ENCODE measurements at places on chromosomes 7 and 10. TPM values are rescaled to one million over a fixed set of nuclear protein-coding genes. Genes with fewer than 3 reads are reported as not detected.

The LLCFC1 gene
- not detected for total RNA-seq

The ACTR3C gene
- total RNA-seq: 9.1 TPM

The TMEM229A gene
- total RNA-seq: not detected

The LIPM gene
- not detected for total RNA-seq

The CCNY gene
- 77.0 TPM for total RNA-seq

The APBB1IP gene
- total RNA-seq: 74.4 TPM

The PIK3AP1 gene
- 1.9 TPM for total RNA-seq

The PRTFDC1 gene
- total RNA-seq: 0.89 TPM

The UCMA gene
- total RNA-seq: not detected

The FAM131B gene
- total RNA-seq: 0.48 TPM

The HOXA13 gene
- not detected for total RNA-seq

The FXYD4 gene
- total RNA-seq: not detected

The SLC26A3 gene
- not detected for total RNA-seq

The VIPR2 gene
- 0.30 TPM for total RNA-seq

The SDK1 gene
- 0.07 TPM for total RNA-seq

The PITX3 gene
- total RNA-seq: not detected

The KEL gene
- 0.17 TPM for total RNA-seq

The PALD1 gene
- 0.24 TPM for total RNA-seq

The KLF14 gene
- not detected for total RNA-seq

The CFAP43 gene
- total RNA-seq: not detected
